ENCODE measurements at places on chromosomes 3 and 15.
A peak's percentile ranks its signal among the peaks of the same experiment; 100 is the strongest.

- DNase-seq = no peak
These were observed 148.8 kb upstream of the SLC6A11 start for GRCh38 chr3:10667269-10667668.

DNA sequence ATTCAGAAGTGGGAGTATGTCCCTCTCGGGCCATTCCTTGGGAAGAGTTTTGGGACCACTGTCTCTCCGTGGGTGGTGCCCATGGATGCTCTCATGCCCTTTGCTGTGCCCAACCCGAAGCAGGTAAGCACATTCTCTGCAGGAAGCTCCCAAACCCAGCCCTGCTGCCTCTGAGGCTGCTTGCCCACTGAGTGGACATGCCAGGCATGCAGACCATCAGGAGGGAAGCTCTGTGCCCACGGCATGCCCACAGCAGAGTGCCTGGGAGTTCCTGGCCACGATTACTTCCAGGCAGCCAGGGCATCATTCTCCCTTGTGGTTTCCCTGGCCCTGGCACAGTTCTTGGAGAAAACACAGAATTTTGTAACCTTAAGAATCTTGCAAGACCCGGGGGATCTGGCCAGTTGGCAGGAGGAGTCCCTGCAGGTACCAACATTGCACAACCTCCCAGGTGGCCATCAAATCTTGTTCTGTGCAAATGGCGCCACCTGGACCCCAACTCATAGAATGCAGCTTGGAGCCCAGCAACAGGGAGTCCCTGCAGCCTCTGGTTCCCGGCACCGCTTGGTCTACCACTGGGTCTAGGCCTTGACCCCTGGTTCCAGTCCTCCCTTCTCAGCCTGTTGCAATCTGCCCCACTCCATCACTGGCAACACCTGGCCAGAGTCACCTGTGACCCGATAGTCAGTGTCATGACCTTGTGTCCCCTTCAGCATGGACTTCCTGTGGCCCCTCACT, 20.4 kb downstream of the FAH start:
- peak; percentile 56 for DNase-seq

DNA sequence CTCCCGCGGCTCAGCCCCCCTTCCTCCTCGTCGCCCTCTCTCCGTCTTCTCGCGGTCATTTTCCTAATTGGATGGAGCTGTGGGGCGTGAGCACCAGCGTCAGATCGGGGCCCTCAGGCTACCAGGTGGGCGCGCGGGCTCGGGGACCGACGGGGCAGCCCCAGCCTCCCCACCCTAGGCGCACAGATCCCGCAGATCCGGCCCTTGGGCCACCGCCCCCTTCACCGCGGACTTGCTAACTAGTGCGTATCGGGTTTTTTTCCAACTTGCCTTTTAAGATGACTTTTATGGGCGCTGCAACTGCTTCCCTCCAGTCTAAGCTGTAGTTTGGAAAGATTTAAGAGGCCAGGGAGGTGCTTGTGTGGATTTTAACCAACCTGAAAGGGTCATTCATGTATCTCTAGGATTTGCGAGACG, 1.3 kb downstream of the ZNF710 start:
- DNase-seq = no peak

DNA sequence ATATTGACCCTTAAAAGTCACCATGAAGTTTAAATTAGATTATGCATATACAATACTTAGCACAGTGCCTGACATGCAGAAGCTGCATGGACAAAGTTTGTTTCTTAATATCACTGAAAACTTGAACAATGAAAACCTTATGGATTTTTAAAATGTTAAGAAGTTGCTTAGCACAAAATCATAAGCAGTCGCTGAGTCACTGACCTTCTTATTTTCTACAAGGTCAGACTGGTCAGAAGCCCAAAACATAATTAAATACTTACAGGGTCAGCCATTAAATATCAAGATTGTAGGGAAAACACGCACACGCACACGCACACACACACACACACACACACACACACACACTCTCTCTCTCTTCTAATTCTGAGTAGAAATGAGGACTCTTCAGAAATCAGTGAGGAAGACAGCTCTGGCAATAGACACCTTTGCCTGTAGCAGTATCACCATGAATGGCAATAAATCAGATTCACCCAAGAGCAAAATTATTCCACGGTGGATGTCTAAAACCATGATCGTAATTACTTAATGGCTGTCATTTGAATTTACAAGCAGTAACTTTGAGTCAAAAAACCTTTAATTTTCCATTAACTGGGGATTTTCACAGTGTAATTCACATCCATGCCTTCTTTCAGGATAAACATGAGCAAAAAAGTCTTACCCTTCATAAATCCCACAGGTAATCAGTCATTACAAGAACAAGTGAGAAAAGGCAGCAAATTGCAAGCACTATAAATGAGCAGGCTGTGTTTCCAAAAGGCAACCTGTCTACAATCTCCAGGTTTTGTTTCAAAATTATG, 147.5 kb downstream of the OSBPL10 start:
- DNase-seq = no peak

GRCh38 chr3:116958291-116958690, 248.7 kb downstream of the TUSC7 start:
- DNase-seq = no peak

- DNase-seq = no peak
These were observed 31.6 kb upstream of the TSEN2 start for GRCh38 chr3:12452361-12453330.
